SJCRH30 (cell line): ENCODE measurements at places on chromosomes 6 and 20.

- no peak for DNase-seq
Observed at GRCh38 chr6:4545893-4546292, 230.3 kb upstream of the CDYL start.

DNA sequence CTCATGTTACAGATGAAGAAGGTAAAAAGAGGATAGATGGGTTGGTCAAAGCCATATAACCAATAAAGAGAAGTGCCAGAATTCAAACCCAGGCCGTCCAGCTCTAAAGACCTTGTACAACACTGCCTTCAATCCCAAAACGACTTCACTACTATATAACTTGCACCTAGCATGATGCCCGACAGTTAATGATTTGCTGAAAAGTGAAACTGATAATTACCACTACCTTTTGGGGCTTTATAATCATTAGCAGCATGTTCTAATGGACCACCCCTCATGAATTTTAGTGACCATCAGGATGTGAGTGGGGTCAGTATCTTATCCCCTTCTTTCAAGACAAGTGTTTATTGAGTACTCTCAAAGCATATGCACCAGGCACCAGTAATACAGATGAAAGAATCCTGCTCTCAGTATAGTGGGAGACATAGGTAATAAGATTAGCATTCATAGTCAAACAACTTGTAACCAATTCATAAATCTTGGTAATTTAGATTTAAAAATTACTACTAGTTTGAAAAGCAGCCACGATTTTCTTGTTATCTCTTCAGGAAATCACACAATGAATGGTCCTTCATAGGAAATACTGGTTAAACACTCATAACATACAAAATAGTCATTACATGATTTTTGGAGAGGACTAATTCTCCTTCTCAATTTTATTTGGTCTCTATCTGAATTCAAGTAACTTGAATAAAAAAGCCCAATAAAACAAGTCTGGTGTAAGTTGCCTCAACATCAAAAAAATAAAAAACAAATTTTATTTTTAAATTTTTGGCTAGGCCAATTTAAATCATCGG lies 98.0 kb downstream of the EPB41L2 start:
- DNase-seq, result no peak

DNA sequence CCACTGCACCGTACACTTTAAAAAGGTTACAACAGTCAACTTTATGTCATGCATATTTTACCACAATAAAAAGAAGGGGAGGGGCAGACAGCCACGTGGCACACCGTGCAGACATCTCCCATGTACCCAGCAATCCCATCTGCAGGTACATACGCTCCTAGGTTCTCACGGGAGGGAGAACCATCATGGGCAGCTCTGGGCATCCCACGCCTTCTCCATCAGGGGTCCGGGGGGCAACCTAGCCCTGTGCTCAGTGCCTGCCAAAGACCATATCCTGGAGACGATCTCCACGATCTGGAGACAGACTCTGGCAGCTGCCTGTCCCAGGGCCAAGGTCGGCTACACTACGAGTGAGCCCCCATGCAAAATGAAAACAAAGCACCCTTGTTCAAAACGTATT lies 2.5 kb upstream of the BNIP5 start:
- peak; percentile 68 for DNase-seq

DNA sequence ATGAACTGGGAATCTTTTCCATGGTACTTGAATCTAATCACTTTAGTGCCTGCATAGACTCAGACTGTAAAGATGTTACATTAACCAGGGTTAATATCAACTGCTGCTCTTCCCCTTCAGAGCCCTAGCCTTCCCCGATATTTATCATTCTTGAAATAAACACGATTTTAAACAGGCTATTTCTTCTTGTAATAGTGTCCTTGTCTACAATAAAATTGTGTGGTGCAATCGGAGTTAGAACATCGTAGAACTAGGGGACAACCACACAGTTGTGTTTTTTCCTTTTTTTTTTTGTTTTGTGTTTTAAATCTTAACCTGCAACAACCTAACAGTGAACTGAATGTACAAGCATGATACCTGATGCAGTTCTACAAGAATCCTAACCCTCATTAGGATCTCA lies 4.5 kb downstream of the GJA1 start:
- DNase-seq, result no peak

- DNase-seq, result no peak
Observed at GRCh38 chr6:134593887-134594286, 276.0 kb upstream of the SGK1 start.

DNA sequence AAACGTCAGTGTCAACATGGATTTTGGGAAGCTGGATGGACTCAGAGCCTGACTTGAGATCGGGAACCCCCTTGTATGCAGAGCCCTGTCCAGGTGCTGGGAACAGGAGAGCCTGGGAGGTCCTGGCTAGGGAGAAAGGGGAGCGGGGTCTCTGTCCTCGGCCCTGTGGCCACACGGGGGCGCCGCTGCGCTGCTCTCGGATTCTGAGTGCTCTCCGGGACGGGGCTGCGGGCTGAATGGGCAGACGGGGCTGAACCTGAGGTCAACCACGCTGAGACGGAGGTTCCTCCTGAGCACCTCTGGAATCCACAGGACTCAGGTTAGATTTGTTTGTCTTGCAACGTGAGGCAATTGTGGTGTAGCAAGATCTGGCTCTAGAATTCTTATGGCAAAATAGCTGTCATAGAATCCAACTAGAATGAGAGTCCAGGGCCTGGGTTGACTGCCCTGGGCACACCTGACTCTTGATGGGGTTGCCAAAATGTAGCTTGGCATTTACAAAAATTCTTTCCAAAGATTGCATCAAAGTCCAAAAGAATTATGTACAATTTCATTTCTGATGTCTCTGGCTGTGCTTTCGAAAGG lies 20.6 kb upstream of the HLA-F start:
- peak; percentile 53 for DNase-seq

GRCh38 chr20:36306553-36307411 lies 643 bp downstream of the DLGAP4 start:
- DNase-seq, result no peak

DNA sequence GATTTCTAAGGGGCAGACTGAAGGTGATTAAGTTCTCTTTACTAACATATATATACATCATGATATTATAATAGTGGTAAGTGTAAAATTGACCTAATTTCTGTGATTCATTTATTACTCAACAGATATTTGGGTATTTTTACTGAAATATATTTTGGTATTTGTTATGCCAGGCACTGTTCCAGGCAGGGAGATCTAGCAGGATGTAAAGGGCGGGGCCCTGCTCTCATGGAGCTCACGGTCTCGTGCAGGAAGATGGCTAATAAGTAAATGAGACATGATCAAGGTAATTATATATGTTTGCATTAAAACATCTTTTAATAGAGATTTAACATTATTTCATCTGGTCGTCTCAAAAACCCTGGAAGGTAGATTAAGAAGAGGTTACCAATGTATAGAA lies 27.7 kb downstream of the FAM50B start:
- no peak for DNase-seq

DNA sequence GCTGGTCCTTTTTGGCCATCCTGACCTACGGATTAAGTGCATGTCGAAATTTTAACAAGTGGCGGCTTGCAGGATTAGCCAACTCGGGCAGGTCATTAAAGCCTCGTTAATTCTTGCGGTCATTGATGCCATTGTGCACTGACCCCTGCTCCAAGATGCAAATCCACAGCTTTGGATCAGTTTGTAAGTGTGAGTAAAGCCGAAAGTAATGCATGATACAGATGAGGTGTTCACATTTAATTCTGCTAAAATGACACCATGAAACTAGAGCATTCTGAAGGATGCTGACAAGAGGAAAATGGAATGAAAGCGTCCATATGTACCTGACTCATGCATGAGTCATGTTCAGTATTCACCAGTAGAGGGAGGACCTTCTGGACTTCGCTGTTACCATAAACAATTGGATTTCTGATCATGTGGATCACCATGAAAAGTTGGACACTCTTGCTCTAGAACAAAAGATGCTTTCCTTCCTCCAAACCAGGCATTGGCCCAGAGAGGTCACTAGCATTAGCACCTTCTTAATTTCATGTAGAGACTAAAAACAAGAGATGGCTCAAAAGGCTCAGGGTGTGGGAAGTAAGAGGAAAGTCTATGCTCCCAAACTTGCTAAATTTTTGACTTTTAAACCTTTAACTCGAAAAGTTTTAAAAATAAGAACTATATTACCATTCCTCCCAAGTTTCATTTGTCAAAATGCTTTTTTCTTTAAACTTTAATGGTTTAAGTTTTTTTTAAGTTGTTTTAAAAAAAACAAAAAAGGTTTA lies 48.0 kb downstream of the MUC22 start:
- DNase-seq, result peak; percentile 51

DNA sequence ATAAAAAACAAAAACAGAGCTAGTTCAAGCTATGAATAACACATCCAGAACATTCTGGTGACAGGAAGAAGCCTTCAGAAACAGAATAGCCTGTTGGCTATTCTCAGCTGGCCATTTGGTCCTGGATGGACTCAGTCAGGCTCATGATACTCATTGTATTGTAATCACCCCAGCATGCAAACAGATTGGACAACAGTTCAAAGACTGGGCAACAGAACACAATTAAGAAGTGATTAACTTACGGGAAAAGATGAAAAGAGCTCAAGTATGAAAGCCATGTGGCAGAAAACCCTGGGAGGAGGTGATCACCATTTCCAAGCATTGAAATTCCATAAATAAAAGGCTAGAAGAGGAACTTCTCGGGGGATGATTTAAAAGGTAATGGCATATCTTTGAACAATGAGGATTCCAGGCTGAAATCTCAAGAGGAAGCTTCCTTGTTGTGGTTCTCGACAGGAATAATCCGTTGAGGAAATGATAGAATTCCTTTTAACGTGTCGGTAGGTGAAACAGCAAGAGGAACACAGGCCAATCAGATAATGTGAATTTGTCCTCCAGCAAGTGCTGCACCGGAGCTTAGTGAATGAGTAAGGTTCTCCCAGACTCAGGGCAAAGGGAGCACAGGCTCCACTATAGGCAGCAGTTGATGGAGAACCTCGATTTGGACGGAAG lies 172.4 kb downstream of the BCAS1 start:
- peak; percentile 83 for DNase-seq

DNA sequence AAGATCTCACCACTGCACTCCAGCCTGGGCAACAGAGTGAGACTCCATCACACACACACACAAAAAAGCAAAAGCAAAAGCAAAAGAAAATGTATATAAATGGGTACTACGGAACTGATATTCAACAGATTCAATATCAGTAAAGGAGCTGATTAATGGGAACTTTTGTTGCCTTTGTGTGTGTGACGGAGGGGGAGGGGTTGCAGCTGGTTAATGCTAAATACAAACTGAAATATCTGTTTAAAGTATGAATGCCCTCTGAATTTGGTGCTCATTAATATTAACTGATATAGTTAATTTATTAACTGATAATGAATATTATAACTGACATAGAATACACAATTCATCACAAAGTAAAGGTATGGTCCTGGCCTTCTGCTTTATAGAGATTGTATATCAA lies 8.4 kb downstream of the NCOA6 start:
- DNase-seq, result no peak

DNA sequence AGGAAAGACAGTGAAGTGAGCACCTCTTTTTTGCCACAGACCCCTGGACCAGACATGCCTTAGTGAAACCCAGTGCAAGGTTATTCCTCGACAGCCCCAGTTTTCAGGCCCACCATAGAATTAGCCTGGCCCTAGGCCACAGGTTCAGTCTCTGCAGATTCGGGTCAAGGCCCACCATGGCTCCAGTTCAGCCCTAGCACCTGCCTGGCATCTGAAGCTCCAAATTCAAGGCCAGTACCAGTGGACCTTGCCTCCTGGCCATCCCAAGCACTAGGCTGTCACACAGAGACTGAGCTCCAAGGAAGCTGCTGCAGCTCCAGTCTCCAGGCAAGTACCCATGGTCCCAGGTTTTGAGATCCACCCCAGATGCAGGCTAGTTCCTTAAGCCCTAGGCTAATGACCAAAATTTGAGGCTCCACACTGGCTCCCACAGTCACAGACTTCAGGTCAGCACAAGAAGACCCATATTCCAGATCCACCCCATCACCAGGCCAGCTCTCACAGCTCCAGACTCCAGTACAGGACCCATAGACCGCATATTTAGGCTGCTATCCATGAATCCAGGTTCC lies 877.5 kb upstream of the ADGRB3 start:
- no peak for DNase-seq

- DNase-seq, result peak; percentile 51
Observed at GRCh38 chr20:46349742-46350056, 41.4 kb upstream of the CDH22 start.

- DNase-seq, result no peak
Observed at GRCh38 chr6:37657112-37657886, 40.4 kb downstream of the MDGA1 start.

- no peak for DNase-seq
Observed at GRCh38 chr6:47169785-47170616, 127.9 kb upstream of the ADGRF1 start.

GRCh38 chr6:49915035-49915434 lies 48.7 kb upstream of the CRISP1 start:
- DNase-seq, result peak; percentile 48

DNA sequence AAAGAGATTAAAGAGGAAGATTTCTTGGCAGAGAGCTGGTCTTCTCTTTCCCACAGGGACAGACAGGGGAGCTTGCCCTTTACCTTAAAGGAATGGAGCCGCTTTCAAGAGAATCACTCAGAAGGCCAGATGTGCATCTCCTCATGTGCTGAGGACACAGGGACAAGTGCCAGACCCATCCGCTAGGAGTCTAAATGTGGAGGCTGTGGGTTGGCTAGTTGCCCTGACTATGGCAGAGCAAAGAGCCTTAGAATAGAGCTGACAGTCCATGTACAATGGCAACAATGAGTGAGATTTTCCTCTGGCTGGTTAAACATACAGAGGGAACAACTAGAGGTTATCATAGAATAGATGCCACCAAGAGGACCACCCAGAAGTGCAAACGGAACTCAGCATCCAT lies 7.3 kb upstream of the DOK5 start:
- no peak for DNase-seq

- no peak for DNase-seq
Observed at GRCh38 chr6:26048590-26048989, 38.6 kb upstream of the HFE start.

DNA sequence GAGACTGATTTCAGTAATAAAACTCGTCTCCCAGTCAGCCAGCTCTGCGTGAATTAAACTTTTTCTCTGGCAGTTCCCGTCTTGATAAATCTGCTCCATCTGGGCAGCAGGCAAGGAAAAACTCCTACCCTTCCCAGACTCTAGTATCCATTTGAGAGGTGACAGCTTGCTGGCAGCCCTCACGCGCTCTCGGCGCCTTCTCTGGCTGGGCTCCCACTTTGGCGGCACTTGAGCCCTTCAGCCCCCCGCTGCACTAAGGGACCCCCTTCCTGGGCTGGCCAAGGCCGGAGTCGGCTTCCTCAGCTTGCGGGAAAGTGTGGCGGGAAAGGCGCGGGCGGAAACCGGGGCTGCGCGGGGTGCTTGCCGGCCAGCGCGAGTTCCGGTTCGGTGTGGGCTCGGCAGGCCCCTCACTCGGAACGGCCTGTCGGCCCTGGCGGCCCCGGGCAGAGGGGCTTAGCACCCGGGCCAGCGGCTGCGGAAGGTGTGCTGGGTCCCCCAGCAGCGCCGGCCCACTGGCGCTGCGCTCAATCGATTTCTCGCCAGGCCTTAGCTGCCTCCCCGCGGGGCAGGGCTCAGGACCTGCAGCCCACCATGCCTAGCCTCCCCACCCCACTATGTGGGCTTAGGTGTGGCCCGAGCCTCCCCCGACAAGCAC lies 21.8 kb upstream of the GMPR start:
- DNase-seq, result no peak

GRCh38 chr6:12354499-12354898 lies 64.3 kb downstream of the EDN1 start:
- no peak for DNase-seq

GRCh38 chr6:25446830-25447569 lies 167.8 kb downstream of the CARMIL1 start:
- DNase-seq, result no peak

- no peak for DNase-seq
Observed at GRCh38 chr6:84062519-84063154, 29.1 kb downstream of the MRAP2 start.

GRCh38 chr6:47780510-47781356 lies 1.1 kb upstream of the OPN5 start:
- peak; percentile 59 for DNase-seq
